ENCODE measurements at places on chromosomes 16 and 17.

GRCh38 chr17:34850023-34850422 is 111.2 kb downstream of the CCT6B start:
- DNase-seq: no peak

GRCh38 chr16:10964039-10964890 is 19.9 kb downstream of the CLEC16A start:
- peak; percentile 71 for DNase-seq

GRCh38 chr16:8614435-8615029 is 7.0 kb upstream of the METTL22 start:
- DNase-seq: no peak

DNA sequence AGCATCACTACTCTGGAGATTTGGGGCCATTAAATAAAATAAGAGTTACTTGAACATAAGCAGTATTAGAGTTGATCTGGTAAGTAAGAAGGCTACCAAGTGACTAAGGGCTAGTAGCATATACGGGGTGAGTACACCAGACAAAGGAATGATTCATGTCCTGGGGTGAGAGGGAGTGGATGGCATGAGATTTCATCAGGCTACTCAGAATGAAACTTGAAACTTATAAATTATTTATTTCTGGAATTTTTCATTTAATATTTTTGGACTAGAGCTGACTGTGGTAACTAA is 2.3 kb downstream of the SLFN5 start:
- no peak for DNase-seq

GRCh38 chr16:54336631-54337204 is 50.1 kb upstream of the IRX3 start:
- DNase-seq: no peak
